Stimulated activated CD4-positive, alpha-beta T cell treated with anti-CD3 and anti-CD28 coated beads, Interleukin-4, amount 100 ng/mL, for 1 hour (primary cell): ENCODE measurements at places on chromosomes 3 and 15.

DNA sequence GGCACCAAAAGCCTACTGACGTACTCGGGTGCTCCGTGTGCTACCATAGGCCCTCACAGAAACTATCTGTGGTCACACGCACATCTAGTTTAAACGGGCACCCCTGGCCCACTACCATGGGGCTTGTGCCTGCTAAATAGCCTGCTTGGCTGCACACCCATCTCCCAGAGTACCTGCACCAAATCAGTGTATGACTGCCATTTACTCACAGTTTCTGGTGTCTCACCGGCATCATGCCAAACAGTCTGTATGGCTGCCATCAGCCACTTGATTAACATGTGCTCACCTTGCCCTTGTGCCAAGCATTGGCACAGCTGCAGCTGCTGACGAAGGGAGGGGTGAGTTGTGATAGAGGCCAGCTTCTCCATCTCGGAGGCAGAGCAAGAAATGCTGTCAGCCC lies 232.7 kb downstream of the IGSF11 start:
- DNase-seq: no peak

GRCh38 chr15:34109797-34110663 lies 8.1 kb downstream of the PGBD4 start:
- no peak for DNase-seq

DNA sequence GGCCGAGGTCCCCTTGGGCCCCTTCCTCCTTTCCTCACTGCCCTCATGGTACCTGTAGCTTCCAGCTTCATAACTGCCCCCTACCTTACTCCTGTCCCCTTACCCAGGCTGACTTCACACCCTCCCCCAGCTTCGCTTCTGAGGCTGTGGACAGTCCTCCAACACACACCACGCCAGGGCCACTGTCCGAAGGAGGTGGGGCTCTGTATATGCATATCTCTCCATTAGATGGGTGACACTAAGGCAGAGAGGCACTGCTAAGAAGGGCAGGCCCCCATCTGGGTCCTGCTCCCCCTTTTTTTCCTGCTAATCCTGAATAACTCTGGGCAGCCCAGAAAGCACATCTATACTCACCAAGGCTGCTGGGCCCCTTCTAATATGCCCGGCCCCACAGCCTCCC lies 1.0 kb upstream of the COL7A1 start:
- no peak for DNase-seq

DNA sequence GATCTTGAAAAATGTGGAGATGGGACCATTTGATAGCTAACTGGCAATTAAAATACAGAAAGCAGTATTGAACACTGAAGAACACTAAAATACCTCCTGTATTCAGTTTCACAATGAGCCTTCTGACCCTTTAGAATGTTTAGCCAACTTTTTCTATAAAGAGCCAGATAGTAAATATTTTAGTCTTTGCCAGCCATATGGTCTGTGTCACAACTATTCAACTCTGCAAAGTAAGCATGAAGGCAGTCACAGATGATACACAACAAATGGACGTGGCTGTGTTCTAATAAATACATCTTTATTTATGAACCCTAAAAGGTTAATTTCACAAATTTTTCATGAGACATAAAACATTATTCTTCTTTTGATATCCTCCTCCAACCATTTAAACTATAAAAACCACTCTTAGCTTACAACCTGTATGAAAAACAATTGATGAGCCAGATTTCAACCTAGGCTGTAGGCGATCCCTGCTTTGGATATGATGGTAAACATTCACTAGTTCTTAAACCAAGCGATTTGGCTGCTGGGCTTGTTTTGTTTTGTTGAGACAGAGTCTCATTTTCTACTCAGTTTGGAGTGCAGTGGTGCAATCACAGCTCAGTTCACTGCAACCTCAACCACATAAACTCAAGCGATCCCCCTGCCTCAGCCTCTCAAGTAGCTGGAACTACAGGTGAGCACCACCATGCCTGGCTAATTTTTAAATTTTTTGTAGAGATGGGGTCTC lies 13.6 kb upstream of the CSPG5 start:
- DNase-seq: no peak
